ENCODE measurements at places on chromosomes 5 and 9.
A peak's percentile ranks its signal among the peaks of the same experiment; 100 is the strongest.

GRCh38 chr5:115979201-115980041 is 17.1 kb downstream of the LVRN start:
- DNase-seq = no peak

DNA sequence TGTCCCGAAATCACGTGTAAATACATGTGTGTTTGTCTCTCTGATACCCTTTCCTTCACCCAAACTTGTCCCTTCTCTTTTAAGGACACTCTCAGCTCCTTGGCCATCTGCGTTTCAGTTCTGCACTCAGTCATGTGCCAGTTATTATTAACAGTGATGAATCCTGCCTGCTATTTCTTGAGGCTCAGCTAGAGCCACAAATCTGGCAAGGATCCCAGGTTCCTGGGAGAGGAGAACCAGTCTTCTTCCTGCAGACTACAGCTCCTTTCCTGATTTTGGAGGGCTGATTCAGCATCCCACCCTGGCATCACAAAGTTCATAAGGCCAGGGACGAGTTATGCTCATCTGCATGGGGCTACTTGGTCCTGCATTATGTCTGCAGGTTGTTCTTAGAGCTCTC is 5.6 kb downstream of the MAMDC2 start:
- DNase-seq = no peak

GRCh38 chr9:134662143-134662876 is 20.7 kb downstream of the COL5A1 start:
- DNase-seq = peak; percentile 64

DNA sequence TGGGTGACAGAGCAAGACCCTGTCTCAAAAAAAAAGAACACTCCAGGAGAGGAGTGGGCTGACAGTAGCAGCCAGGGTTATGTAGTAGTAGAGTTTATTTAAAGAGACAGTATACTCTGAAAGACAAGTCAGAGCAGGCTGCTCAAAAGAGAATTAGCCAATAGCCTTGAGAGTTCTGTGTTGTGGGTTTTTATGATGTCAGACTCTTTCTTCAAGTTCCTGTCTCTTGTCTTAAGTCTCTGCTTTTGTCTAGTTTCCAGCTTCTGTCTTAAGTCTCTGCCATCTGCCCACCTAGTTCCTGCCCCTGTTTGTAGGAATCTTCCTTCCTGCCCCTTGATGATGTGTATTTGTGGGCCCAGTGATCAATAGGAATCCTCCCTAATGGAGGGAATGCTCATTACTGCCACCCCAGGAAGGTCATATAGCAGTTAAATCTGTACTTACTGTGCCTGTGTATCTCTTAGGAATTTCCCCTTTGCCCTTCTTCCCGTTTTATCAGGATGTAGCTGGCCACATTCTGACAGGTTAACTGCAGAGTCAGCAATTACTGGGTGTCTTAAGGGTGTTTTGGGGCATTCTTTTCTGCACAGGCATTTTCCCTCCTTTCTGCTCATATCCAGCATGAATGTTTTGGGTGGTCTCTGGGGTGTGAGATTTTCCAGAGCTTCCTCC is 580.5 kb upstream of the SGCD start:
- DNase-seq = no peak

GRCh38 chr5:6598351-6598900 is 34.4 kb downstream of the NSUN2 start:
- no peak for DNase-seq

DNA sequence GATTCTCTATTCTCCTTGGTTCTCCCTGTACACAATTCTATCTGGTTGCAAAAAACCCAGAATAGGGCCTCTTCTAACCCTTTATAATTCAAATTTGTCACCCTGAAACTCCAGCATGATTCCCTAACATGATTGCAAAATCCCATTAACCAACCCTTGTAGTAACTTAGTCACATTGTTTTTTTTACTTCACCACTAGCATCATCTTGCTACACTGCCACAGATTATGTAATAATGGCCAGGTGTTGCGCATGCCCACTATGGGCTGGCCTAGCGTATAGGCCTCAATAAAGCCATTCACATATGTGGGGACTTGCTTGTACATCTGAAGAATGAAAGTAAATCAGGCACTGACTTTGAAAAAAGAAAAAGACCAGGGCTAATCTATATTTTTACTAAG is 25.7 kb downstream of the FAM170A start:
- no peak for DNase-seq

GRCh38 chr9:34338665-34339385 is 9.5 kb downstream of the NUDT2 start:
- no peak for DNase-seq

- DNase-seq = no peak
Measured at GRCh38 chr5:91642581-91642980, 259.5 kb upstream of the ARRDC3 start.

GRCh38 chr5:79963261-79964061 is 27.6 kb downstream of the MTX3 start:
- no peak for DNase-seq

GRCh38 chr9:90821697-90822096 is 20.1 kb downstream of the SYK start:
- DNase-seq = no peak

GRCh38 chr5:118891252-118891651 is 97.1 kb downstream of the DTWD2 start:
- no peak for DNase-seq

- no peak for DNase-seq
Measured at GRCh38 chr9:116635908-116636307, 51.2 kb upstream of the TRIM32 start.

- DNase-seq = no peak
Measured at GRCh38 chr9:94478755-94479730, 75.8 kb upstream of the PCAT7 start.

DNA sequence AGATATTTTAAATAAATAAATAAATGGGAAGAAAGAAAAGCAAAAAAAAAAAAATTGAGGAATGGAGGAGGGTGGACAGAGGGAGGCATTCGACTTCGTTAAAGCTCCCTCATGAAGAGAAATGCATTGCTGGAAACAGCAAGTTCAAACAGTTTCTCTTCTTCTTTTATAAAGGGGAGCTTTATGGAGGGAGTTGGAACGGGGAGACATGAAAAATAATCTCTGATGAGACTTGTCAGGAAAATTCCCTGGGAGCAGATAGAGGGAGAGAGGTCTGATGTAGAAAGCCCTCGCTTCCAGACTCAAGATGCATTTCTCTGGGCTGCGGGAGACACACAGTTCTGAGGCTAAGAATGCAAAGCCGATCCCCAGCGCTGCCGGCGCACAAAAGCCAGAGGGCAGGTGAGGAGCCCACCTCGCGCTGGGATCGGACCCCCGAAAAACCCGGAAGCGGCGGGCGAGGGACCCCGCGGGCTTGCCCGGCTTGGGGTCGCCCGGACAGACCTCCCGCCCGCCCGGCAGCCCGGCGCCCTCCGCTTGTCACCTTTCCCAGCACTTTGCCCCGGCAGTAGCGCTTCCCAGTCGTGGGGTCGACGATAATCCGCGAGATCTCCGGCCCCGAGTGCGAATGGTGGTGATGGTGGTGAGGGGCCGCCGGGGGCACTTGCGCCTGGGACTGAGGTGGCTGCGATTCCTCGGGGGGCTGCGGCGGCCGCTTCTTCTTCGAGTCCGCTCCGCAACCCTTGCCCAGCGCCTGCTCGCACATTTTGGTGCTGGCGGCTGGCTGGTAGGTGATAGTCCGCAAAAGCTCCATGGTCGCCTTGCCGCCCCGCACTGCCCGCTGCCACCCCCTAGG is 512 bp downstream of the PLK2 start:
- DNase-seq = peak; percentile 30

- no peak for DNase-seq
Measured at GRCh38 chr9:87372356-87372851, 125.3 kb upstream of the DAPK1 start.

GRCh38 chr9:85987236-85987635 is 46.3 kb downstream of the NAA35 start:
- DNase-seq = no peak

GRCh38 chr5:103505581-103506305 is 56.8 kb downstream of the NUDT12 start:
- no peak for DNase-seq

DNA sequence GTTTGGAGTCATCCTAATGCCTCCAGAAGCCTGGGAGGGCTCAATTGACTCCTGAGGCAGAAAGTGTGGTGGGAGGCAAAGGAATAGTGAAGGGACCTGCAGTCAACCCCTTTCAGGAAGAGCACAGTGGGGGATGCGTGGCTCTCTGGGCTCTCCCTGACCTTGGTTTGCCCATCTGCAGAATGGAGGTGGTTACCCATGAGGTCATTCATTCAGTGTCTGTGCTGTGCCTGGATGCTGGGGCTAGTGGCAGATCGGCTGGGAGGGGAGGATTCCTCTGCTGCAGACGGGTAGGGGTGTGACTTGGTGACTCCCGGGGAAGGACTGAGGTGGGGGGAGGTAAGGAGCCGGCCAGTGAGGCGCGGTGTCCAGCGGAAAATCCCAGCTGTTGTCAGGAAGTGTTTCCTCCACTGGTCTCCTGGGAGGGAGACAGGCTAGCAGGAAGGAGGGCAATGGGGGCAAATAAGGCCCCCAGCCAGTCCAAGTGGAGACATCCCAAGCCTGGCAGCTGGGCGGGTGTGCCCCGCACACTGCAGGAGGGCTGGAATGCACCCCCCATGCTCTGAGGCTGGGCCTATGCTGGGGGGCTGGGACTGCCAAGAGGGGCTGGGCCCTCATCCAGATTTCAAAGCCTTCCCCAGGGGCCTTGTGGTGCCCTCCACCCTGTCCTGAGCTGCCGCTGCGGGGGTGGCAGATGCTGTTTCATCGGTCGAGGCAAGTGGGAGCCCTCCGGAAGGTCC is 10.9 kb downstream of the CXXC5 start:
- DNase-seq = peak; percentile 68

GRCh38 chr9:20087481-20087880 is 298.6 kb upstream of the SLC24A2 start:
- DNase-seq = no peak

DNA sequence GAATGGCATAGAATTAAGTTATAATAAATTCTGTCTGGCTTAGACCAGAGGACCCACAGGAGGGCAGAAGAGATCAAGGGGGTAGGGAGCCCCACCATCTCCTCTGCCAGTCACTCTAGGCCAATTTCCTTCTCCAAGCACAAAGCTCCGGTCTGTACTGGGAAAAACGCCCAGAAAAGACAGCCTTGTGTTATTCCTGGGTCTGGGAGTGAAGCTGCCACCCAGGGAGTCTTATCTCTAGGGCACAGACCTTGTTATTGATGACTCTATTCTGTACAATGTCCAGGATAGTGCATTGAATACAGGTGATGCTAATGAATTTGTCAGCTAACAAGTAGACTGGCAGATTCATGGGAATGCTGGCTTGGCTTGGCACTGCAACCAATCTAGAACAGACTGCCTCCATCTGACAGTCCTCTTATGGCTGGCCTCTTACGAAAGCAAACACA is 60.7 kb downstream of the MED27 start:
- DNase-seq = no peak

- DNase-seq = no peak
Measured at GRCh38 chr5:4572311-4573100, 567.6 kb upstream of the ADAMTS16 start.

- no peak for DNase-seq
Measured at GRCh38 chr5:94850960-94851359, 232.5 kb downstream of the SLF1 start.

GRCh38 chr9:123584202-123585176 is 228.5 kb downstream of the CRB2 start:
- no peak for DNase-seq

- DNase-seq = no peak
Measured at GRCh38 chr5:115962565-115963402, 509 bp downstream of the LVRN start.

DNA sequence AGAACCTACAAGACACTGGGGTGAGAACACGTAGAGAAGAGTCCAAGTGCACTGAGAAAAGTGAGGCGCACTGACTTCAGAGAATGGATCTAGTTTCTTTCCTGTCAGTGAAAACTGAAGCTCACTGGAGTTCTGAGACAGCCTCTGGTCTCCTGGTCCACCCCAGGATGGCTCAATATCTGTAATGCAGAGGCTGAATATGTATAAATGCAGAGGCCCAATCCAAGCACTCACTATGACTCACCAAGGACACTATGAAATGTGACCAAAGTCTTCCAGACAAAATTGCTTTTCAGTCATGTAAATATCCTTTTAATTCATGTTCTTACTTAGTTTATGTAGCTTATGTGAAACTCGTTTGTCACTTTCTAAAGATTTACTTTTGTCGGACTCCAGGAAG is 53.8 kb downstream of the NFIB start:
- no peak for DNase-seq

GRCh38 chr9:126945682-126946081 is 31.1 kb downstream of the RALGPS1 start:
- no peak for DNase-seq

DNA sequence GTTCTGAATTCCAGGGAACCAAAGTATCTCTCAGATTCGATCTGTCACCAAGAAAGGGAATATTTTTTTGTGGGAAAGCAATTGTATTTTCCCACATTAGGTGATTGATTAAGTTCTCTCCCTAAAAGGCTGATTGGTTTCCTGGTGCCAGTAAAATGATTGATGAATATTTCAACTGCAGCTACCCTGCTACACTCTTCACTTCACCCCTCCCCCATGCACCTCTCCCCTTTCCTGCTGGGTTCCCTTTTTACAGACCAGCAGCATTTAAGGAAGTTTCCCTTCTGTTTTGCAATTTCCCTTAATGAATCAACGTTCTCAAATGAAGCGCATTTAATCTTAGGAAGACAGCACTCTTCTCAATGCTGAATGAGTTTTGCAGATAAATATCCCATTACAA is 13.1 kb downstream of the NR6A1 start:
- no peak for DNase-seq

DNA sequence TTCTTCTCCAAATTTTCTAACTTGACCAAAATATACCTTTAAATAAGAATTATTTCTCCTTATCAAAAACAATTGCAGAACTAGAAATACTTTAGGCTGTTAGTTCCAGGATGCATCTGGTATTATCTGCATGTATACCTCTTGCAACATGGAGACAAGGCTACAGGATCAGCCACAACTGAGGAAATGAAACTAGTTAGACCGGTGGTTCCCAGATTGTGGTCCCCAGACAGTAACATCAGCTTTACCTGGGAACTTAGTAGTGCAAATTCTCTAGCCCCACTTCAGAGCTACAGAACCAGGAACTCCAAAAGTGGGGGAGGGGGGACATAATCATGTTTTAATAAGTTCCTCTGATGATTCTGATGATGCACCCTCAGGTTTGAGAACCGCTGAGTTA is 61.6 kb upstream of the C9orf72 start:
- DNase-seq = no peak

All from T1000 (cell line).